ENCODE measurements at places on chromosomes 3 and 15. TPM values are rescaled to one million over a fixed set of nuclear protein-coding genes. Genes with fewer than 3 reads are reported as not detected.

The EID1 gene
- total RNA-seq = 115 TPM

The CHRFAM7A gene
- total RNA-seq = 6.7 TPM

The PPP1R14D gene
- total RNA-seq = 0.28 TPM

The SYNPR gene
- not detected for total RNA-seq

The RTP3 gene
- total RNA-seq = not detected

The CNTN3 gene
- not detected for total RNA-seq

The HYAL1 gene
- 0.50 TPM for total RNA-seq

The MESP1 gene
- total RNA-seq = 6.8 TPM

The COL8A1 gene
- not detected for total RNA-seq

The TMC3 gene
- total RNA-seq = not detected

The MESP2 gene
- 0.62 TPM for total RNA-seq

The AP3B2 gene
- total RNA-seq = 0.49 TPM

The ZNF662 gene
- total RNA-seq = not detected

The ADPRH gene
- total RNA-seq = 2.6 TPM

The SGO1 gene
- 15.9 TPM for total RNA-seq

The SLC38A3 gene
- not detected for total RNA-seq

The NR1I2 gene
- not detected for total RNA-seq

The CHAC1 gene
- 7.5 TPM for total RNA-seq

The LTK gene
- 0.13 TPM for total RNA-seq
